Lower leg skin (tissue), 4 donors: ENCODE measurements at places on chromosomes 3 and 15.

- no peak for DNase-seq
These were observed 180.7 kb upstream of the SMAD3 start for GRCh38 chr15:66884661-66885237.

DNA sequence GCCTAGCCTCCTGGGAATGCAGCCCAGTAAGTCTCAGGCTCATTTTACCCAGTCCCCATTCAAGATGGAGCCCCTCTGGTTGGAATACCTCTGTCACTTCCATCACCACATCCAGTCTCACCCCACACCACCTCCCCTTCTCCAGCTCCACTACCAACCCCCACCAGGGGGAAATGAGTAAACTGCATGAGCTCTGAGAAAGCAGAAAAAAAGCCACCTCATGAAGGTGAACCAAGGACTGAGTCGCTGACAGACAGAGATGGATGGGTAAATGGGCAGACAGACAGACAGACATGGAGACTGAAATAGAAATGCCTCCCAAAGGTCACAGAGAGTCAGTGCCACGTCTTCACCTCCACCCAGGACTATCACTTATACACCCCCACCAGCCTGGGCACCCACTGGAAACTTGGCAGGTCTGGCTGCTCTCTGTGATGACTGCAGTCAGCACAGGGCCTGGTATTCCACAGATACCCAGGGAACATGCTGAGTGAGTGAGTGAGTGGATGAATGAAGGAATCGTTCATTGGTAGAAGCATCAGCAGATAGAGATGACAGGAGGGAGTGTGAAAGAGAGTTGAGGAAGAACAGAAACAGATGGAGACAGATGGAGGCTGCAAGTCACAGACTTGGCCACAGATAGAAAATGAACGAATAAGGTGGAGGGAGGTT, 4.9 kb upstream of the LOXL1 start:
- DNase-seq = no peak

DNA sequence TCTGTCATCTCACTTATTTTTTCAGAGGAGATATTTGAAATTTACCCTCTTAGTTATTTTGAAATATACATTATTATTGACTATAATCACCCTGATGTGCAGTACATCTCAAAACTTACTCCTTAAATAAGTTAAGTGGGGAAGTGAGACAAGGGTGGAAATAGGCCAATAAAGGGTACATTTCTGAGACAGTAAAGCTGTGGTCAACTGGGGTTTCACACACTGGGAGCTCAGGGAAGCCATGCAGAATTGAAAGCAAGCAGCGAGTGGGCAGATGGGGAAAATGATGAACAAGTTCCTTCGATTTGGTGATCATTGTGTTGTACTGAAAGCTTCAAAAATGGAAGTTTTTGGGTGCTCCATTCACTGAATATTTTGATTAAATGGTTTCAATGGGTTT, 21.6 kb upstream of the MOBP start:
- no peak for DNase-seq

DNA sequence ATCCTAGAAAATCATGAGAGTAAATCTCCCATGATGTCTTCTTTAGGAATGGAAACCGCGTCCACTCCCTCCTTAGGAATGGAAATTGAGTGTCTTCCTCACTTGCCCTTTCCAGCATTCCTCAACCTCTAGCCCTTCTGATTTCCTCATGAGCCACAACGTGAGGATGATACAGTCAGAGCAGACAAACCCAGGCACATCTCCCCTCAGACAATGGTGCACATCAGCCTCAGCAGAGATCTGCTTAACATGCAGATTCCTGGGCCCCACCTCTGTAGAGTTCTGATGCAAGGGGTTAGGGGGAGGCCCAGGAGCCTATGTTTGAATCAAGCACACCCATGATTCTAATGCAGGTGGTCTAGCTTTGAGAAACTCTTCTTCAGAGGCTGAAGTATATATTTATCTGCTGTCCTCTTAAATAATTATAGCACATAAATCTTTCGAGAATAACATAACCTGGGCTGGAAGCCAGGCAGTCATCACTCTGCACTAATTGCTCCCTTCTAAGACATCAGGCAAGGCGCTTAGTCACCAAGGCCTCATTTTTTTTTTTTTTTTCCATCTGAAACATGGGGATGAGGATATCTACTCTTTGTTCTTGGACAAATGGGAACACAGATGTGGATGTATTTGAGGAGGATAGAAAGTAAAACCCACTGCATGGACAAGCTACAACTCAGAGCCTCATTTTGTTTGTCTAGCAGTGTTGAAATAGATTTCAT, 81.7 kb downstream of the PRICKLE2 start:
- peak; percentile 49 for DNase-seq

- DNase-seq = no peak
These were observed 13.4 kb downstream of the SEMA7A start for GRCh38 chr15:74420193-74420905.

DNA sequence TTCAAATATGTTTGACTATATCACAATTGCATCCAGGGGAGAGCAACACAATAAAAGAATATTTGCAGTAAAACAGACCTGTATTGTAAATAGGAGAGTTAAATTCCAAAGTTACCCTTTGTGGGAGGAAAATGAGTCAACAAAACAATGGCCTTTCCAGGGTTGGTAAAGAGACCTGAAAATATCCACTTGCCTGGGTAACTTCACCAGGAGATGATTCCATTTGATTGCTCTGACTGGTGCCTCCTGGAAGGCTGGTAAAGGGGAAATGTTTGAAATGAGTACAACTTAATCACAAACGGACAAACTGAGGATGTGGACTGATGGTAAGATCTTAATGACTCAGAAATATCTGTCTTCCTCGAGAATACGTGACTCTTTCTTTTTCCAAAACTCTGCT, 43.6 kb upstream of the SRGAP3 start:
- DNase-seq = no peak

GRCh38 chr3:22451501-22451900, 700.5 kb upstream of the ZNF385D start:
- DNase-seq = no peak

GRCh38 chr15:50123861-50124557, 5.0 kb upstream of the ATP8B4 start:
- DNase-seq = no peak

DNA sequence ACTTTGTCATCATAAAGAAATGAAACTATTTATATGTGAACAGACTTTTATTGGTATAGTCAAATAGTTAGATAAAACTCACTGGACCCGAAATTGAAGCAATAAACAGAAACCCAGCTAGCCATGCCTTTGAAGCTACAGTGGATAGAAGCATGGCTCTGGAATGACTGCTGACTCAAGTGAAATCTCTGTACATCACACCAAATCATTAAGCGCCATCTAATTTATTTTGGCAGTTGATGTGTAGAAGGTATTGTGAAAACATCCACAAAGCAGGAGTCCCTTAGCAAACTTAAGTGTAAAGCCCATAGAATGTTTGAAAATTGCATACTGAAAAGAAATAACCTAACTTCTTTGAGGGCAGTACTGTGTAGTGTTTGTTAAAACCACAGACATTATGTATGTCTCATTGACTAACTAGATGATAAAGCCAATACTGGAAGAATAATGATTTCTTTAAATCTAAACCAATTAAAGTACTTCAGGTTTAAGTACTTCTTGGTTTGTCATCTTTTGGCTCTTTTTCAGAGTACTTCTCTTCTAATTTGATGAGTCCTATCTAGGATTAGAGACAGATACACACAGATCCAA, 42.8 kb upstream of the FBXL22 start:
- DNase-seq = no peak

DNA sequence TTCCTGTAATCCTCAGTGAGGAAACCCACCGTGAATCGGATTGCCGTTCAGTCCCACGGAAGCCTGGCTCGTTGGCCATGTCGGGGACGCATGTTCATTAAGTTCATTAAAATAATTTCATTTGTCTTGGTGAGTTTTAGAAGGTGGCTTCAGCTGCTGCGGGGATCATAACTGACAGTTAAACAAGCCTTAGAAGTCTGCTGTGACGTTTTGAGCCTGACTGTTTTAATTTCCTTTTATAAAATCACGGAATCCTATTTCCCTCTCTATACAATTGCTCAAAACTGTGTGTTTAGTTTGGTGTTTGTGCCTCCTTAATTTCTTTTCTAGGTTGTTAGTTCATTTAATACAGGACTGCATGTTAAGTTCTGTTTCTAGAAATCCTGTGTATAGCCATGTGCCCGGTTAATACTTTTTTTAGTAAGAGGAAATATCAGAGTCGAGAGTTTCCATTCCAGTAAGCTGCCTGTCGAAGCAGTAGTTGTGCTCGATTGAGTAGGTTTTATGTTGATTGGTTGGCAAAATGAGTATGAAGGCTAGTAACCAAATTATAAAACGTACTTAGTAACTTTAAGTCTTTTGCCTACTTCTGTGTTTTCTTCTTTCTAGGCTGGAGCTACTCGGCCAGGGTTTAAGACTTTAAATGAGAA, 705 bp downstream of the NIPA2 start:
- DNase-seq = no peak

- DNase-seq = no peak
These were observed 50.2 kb upstream of the SI start for GRCh38 chr3:165128544-165128943.

DNA sequence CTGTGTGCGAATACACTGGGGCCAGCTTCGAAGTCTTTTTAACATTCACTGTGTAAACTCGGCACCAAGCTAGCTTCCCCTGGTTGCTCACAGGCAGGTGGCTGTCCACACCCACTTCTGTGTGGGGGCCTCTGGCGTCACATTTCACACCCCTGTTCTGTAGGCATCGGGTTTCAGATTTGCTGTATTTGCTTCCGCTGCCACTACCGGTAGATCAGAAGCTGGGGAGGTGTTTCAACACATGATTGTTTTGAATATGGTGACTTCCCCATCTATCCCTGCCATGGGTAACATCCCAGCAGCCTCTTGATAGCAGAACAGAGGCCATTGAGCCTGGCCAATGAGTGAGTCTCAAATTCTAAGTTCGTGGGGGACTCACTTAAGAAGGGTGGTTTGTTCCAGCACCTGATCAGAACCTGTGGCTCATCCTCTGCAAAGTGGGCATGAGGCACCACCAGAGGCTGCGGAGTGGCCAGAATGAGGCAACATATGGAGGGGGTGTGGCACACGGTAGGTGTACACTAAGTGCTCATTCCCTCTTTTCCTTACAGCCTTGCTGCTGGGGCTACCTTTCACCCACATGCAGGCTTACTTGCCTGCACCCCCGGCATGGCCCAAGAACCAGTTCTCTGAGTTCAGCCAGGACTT, 61.5 kb downstream of the IQSEC1 start:
- no peak for DNase-seq

DNA sequence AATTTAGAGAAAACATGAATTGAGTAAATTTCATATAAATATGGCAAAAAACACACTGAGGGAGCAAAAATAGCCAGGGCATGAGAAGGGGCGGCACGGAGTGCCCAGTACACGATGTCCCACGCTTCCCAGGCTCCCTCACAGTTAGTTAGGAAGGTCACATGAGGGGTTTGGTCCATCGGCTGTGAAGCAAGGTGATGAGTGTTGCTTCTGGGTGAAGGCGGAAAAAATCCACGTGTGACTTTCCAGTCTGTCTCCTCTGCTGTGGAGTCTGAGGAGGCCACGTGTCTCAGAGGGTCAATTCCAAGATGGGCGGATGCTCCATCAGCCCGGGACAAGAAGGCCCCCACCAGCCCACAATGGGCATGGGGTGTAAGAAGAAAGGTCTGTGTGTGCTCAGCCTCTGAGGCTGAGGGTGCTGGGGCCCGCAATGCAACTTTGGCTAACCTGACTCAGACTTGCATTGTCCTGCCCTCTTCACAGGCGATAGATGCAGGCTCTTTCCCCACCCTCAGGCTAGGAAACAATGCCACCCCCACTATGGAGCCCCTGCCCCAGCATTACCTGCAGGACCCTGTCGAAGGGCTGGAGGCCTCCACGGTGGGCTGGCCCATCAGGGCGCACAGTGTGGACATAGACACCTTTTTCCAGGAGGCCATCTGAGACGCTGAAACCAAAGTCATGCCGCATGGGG, 45.7 kb downstream of the GRIP2 start:
- no peak for DNase-seq

- DNase-seq = no peak
These were observed 128.3 kb upstream of the SAMMSON start for GRCh38 chr3:69871251-69871650.

GRCh38 chr3:62277450-62277849, 95.9 kb downstream of the FEZF2 start:
- DNase-seq = no peak

GRCh38 chr15:91853948-91854638, 585 bp downstream of the SLCO3A1 start:
- DNase-seq = peak; percentile 91

GRCh38 chr3:123424999-123425712, 23.7 kb downstream of the ADCY5 start:
- no peak for DNase-seq

DNA sequence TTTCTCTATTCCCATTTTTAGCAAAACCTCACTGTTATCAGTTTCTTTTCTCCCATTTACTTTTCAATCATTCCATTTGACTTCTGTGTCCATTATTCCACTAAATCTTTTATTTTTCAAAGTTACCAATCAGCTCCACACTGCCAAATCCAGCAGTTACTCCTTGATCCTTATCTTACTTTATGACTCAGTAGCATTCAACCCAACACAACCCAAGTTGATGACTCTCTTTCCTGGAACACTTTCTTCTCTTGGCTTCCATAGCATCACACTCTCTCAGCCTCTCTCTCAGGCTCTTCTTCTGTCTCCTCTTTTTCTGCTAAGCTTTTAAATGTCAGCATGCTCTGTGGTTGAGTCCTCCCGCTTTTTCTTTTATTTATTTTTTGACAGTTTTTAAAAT, 36.3 kb downstream of the RASGRP1 start:
- no peak for DNase-seq

- DNase-seq = no peak
These were observed 4.9 kb upstream of the PODXL2 start for GRCh38 chr3:127624063-127624462.

- DNase-seq = no peak
These were observed 48.5 kb downstream of the EFHB start for GRCh38 chr3:19885468-19885867.

DNA sequence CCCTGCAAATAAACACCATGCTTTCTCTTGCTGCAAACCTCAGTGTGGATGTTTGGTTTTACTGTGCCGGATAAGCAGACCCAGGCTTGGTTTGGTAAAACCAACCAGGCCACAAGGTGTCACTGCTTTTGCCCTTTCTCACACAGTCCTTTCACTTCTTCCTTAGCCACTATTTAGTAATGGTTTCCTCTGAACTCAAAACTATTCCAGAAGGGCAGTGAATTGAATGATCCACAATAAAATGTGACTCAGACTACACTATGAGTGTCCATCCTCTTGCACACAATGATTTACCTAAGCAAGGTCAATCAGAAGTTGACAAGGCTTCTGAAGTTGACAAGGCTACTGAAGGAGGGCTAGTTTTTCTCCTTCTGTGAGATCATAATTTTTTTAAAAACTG, 552.4 kb upstream of the CCDC54 start:
- DNase-seq = no peak

GRCh38 chr3:153462545-153462944, 300.5 kb downstream of the RAP2B start:
- DNase-seq = no peak

- no peak for DNase-seq
These were observed 29.0 kb downstream of the ADCY5 start for GRCh38 chr3:123419850-123420297.

- DNase-seq = no peak
These were observed 14.1 kb downstream of the UBP1 start for GRCh38 chr3:33426068-33426467.

- DNase-seq = peak; percentile 72
These were observed 35.0 kb downstream of the EEFSEC start for GRCh38 chr3:128188326-128188725.

- no peak for DNase-seq
These were observed 796.2 kb downstream of the NR2F2 start for GRCh38 chr15:97126553-97127233.

GRCh38 chr15:38019066-38019465, 84.6 kb downstream of the TMCO5A start:
- DNase-seq = no peak

- no peak for DNase-seq
These were observed 963.4 kb downstream of the MCTP2 start for GRCh38 chr15:95194746-95195145.
